ENCODE measurements at places on chromosomes 3 and 15.
A peak's percentile ranks its signal among the peaks of the same experiment; 100 is the strongest.

GRCh38 chr3:120429921-120430361, 20.9 kb downstream of the FSTL1 start:
- DNase-seq = no peak

- no peak for DNase-seq
Observed at GRCh38 chr3:52707585-52707984, 1.7 kb downstream of the SPCS1 start.

DNA sequence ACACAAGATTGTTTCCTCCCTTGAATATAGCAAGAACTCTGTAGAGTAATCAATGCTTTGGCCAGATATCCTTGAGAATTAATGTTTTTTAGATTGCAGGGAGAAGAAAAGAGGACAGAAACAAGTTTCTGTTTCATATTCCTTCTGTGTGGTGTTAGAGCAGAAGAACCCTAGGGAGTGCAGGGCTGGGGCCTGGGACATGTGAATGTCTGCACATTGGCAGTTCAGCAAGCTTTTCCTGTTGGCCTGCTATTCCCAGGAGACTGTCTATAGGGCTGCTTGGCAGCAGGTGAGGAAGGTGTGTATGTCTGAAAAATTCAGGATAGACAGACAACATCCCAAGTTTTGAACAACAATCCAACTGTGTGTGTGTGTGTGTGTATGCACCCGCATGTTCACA, 13.6 kb upstream of the CNBP start:
- no peak for DNase-seq

DNA sequence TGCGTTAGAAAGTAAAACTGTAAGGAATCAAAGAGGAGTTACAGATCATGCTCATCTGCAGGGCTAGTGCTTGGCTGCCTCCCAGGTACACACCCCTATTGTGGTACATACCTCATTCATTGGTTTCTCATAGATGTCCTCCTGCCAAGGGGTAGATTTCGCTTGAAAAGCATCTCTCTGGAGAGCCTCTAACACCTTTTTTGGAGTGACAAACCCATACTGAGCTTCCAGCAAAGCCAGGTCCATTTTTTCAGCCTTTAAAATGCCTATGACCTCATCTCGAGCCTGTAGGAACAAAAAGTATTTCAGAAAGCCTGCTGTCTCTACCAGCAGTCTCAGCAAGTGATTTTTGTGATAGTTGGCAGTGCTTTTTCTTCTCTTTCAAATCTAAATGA, 112.1 kb downstream of the CMSS1 start:
- DNase-seq = no peak

GRCh38 chr3:3027976-3028567, 82.1 kb downstream of the IL5RA start:
- no peak for DNase-seq

- DNase-seq = no peak
Observed at GRCh38 chr15:40256638-40257235, 17.9 kb downstream of the PAK6 start.

DNA sequence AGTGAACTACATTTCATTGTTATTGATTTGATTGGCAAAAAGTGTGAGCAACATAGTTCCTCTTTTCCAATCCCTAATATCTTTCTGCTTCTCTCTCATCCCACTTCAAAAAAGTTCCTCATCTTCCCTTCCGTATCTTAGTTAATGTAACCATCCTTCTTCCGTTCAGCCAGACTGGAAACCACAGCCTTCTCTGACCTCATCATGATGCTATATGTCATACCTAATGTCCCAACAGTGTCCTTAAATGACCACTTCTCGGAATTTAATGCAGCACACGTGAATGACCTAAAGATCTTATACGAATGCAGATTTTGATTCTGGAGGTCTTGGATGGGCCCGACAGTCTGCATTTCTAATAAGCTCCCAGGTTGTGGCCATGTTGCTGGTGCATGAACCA, 320.3 kb upstream of the SATB1 start:
- no peak for DNase-seq

DNA sequence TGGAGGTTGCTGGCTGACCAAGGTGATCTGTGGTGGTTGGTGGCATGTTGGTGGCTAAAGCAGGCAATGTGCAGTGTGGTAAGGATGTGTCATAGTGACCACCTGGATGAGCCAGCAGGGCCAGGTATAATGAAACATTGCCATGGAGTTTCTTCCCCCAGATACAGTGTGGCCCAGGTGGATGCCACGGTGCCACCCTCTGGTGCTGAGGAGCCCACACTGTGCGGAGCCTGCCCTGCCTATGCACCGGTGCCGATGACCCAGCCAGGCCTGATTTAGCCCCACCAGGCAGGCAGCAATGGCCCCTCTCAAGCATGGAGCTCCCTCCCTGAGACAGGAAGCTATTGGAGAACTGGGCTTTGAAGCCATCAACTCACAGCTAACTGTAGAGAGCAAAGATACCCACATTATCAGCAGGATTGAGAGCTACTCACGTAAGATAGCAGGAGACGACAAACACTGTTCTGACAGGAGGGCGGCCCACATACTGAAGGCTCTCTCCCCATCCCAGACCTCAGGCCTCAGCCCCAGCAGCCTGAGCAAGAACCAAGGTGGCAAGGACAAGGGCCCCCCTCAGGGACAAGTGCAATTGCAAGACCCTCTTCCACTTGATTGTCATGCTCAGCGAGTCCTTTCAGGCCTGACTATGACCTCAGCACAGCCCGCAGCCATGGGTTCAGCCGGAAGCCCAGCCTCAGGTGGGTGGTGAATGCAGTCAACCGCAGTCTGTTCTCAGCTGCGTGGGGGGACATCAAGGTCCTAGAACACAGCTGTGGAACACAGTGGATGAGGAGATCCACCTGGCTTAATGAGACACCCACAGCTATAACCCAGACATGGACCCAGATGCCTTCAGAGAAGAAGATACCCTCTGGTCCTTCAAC, 82.8 kb upstream of the CDV3 start:
- peak; percentile 46 for DNase-seq

- no peak for DNase-seq
Observed at GRCh38 chr3:38164643-38164951, 740 bp upstream of the OXSR1 start.

GRCh38 chr3:187185759-187186158, 11.5 kb upstream of the RTP1 start:
- no peak for DNase-seq

DNA sequence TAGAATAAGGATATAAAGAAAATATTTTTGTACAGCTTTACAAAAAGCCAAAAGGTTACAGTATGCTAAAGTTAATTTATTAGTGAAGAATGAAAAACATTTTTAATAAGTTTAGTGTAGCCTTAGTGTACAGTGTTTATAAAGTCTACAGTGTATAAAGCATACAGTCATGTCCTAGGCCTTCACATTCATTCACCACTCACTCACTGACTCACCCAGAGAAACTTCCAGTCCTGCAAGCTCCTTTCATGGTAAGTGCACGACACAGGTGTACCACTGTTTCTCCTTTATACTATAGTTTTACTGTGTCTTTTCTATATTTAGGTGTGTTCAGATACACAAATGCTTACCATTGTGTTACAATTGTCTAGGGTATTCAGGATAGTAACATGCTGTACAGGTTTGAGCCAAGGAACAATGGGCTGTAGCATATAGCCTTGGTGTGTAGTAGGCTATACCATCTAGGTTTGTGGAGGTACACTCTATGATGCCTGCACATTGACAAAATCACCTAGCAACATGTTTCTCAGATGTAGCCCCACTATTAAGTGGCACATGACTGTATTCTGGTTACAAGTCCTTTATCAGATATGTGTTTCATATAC, 197.1 kb upstream of the KBTBD8 start:
- no peak for DNase-seq

- no peak for DNase-seq
Observed at GRCh38 chr15:74269362-74270035, 33.4 kb downstream of the CCDC33 start.

DNA sequence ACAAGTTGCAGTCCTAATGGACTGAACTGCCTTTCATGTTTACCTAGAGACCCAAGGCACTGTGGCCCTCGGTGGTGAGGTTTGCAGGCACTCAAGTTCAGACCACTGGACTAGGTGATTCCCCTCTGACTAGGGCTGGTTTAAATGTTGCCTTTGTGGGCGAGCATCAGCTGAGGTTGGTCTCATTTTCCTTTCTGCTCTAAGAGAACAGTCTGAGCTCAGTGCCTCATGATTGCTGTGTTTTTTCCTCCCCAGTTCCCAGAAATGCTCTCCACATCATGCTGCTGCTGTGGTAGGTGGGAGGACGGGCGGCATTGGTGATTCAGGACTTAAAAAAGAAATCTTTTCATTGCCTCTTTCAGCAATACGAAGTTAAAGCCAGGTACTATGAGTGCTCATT, 237.2 kb downstream of the MBNL1 start:
- no peak for DNase-seq

GRCh38 chr15:48636511-48636910, 9.0 kb downstream of the FBN1 start:
- DNase-seq = no peak

GRCh38 chr15:62877276-62877857, 165.2 kb upstream of the TPM1 start:
- no peak for DNase-seq

- no peak for DNase-seq
Observed at GRCh38 chr3:128606094-128606493, 44.5 kb downstream of the RPN1 start.

DNA sequence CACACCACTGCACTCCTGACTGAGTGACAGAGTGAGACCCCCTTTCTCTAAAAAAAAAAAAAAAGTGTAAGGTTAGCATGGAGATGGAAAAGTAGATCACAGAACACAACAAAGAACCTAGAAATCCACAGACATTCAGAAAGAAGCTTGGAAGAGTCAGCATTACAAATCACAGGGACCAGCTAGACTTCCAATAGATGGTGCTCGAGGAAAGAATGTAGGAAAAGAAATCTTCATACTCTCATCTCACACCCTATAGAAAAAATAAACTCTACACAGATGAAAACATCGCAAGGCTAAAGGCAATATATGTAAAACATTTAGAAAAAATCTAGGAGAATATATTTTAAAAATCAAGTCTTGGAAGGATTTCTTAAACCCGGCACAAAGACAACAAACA, 94.5 kb upstream of the ABHD17C start:
- no peak for DNase-seq

DNA sequence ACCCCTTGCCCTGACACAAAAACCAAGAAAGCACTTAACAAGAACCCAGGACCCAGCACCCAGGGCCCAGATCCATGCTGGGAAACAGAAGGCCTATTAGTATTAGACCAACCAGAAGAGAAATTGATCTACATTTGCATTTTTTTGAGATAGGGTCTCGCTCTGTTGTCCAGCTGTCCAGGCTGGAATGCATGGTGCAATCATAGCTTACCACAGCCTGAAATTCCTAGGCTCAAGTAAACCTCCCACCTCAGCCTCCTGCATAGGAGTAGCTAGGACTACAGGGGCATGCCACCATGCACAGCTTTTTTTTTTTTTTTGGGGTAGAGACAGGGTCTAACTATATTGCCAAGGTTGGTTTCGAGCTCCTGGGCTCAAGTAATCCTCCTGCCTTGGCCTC, 26.4 kb downstream of the CCDC12 start:
- no peak for DNase-seq

DNA sequence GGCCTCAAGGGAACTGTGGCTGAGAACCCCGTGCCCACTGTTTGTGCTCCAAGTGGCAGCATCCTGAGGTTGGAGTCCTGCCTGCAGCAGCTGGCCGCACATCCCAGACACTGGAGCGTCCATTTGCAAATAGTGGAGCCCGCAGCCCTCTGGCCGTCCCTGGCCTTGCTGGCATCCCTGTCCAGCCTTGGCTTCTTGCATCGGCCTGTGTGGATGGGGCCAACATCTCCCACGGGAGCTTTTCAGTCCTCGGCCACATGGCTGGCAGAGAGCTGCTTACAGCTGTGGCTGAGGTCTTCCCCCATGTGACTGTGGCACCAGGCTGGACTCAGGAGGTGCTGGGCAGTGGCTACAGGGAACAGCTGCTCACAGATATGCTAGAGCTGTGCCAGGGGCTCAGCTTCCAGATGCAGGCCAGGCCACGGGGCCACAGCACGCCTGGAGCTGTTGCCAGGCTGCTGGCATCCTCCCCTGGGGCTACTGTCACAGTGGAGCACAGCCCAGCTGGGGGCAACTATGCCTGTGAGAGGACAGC, 71.2 kb downstream of the FAM43A start:
- DNase-seq = no peak

- no peak for DNase-seq
Observed at GRCh38 chr15:87572381-87572910, 684.1 kb downstream of the NTRK3 start.

DNA sequence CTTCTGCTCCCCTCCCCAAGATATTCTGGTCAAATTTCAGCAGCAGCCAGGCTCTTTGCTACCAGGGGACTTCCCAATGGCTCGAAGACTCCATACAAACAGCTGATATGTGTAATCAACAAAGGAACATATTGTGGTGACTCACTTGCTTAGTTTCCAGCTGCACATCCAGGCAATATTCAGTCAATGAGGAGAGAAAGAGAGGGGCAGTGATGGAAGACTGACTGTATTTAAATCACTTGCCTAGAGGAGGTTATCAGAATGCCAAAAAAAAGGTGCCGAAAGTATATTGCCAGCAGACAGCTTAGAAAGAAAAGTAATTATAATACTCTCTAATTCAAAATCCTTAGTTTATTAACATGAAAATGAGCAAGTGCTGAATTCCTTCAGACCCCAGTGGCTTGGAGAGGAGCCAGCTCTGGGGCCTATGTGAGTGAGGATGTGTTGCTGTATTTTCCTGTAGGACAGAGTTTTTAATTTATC, 236.5 kb downstream of the LRTM1 start:
- no peak for DNase-seq

GRCh38 chr3:153061938-153062528, 100.0 kb upstream of the RAP2B start:
- DNase-seq = no peak

DNA sequence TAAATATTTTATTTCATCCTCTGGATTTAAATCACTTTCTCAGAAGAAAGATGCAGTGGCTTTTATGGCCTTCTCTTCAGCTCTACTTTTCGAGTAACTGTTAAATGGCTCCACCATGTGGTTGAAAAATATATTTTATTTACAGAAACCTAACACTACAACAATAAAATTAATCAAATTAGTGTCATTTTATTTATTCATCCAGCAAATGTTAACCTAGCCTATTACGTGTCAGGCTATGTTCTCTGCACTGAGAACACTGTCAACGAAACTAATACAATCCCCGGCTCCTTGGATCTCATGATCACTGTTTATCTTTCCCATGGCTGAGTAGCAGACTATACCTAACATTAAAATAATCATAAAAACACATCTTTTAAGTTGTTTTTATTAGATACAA, 148.0 kb upstream of the OSTN start:
- DNase-seq = no peak

GRCh38 chr3:60542995-60543394, 708.3 kb downstream of the FHIT start:
- no peak for DNase-seq

DNA sequence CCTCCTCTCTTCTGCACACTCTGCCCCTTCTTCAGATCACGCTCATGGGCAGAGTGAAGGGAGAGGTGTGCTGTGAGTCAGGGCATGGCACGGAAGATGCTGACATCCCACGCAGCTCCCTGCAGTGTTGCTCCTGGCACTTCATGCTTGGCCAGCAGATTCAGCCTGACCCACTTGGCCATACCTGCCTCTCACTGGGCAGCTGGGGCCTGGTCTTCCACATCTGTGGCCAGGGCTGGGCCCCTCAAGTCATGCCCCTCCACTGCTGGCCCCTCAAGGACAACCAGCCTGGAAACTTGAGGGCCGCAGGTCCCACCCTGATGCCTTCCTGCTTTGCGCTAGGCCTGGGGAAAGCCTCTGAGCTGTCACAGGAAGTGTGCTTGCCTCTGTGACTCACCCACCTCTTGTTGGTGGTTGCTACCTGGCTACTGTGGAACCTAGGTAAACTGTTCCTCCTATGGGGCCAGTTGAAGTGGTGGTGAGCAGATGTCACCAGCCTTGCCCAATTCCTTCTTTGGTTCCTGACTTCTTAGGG, 48.7 kb downstream of the BSN start:
- no peak for DNase-seq

- DNase-seq = no peak
Observed at GRCh38 chr15:70830615-70831014, 23.3 kb downstream of the LARP6 start.

All from activated B cell treated with CpG ODN at 0.5 μM for 24 hours (primary cell).